ENCODE measurements at places on chromosomes 12 and 14.
A peak's percentile ranks its signal among the peaks of the same experiment; 100 is the strongest.

- no peak for DNase-seq
Measured at GRCh38 chr14:21891921-21892320, 218.3 kb upstream of the OR4E1 start.

- DNase-seq, result no peak
Measured at GRCh38 chr14:52094546-52095271, 25.9 kb upstream of the NID2 start.

GRCh38 chr12:72234886-72235285 lies 37.3 kb upstream of the TRHDE start:
- no peak for DNase-seq

DNA sequence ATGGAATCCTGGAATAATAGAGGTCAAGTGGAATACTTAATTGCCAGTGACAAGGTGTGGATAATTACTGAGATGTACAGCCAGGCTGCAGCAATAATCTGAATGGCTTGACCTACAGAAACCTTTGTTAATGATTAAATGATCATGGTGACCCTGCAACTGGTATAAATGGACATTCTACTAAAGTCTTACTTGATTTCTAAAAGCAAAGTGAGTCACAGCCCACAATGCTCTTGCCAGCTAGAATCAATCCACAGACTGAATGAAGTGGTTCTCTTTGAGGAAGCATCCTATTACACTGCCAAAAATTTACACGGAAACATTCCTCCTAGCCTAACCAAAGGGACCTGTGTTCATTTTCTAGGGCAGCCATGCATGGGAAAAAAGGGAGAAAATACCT lies 518.5 kb downstream of the SOX5 start:
- DNase-seq, result no peak

DNA sequence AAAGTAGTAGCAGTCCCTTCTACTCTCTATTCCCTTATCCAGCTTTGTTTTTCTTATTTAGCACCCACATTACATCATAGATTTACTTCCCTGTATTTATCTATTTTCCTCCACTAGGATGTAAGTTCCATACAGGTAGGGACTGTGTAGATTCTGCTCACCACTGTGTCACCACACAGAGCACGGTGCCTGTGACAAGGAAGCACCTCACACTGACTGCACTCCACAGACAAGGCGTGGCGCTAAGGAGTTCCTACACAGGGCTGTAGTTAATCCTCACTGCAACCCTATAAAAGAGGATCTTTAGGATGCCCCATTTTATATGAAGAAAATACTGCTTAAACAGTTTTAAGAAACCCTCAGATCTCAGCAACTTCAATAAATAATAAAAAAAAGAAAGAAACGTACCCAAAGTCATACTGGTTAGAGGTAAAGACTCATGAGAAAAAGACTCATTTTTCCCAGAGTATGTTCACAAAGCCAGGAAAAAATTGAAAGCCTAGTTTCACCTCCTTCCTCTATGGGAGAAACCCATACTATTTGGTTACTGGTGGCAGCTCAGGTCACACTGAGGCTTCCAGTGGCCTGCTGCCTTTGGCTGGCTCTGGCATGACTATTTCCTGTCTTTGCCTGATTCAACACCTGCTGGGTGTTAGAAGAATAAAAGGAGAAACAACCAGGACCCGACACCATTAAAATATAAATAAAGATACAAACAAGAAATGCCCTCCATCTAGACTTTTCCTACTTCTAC lies 36.9 kb downstream of the RAD9B start:
- no peak for DNase-seq

GRCh38 chr12:112170376-112170775 lies 45.0 kb downstream of the TRAFD1 start:
- peak; percentile 82 for DNase-seq
